ENCODE measurements at places on chromosomes 1 and 21.

GRCh38 chr1:25534410-25534788, 9.0 kb upstream of the LDLRAP1 start:
- no peak for DNase-seq

- no peak for DNase-seq
Observed at GRCh38 chr1:236395230-236395946, 1.3 kb downstream of the EDARADD start.

GRCh38 chr1:114104949-114105348, 48.7 kb downstream of the SYT6 start:
- DNase-seq, result no peak

DNA sequence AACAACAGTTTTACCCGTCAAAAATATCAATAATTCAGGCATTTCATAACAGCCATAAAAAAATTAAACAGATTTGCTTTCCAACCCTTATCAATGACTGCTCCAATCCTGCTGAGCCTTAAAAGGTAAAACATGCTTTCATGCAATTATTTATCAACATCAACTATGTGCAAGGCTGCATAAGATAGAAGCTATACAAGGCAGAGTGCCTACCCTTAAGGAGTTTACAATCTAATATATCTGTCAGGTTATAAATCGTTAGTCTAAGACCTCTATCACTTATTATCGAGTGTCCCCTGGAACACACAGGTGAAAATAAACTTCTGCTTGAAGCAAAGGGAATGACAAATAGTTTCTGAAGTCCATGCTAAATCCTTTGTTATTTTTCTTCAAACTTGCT, 1.8 kb downstream of the ERRFI1 start:
- DNase-seq, result no peak

DNA sequence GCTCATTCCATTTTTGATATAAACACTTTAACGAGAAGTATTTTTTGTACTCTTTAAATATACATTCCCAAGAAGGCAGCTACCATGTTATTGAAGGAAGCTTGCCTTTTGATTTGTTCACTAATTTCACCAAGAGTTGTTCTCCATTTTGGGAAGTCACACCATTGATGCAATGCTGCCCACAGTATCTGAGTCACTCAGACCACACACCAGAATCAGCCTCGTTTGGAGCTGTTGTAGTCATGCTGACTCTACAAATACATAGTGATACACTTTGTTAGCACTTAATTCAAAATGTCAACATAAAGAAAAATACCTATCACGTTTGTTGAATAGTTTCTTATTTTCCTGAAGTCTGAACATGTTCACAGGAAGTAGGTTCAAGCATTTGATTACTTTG, 78.7 kb downstream of the PAPPA2 start:
- no peak for DNase-seq

GRCh38 chr1:201939148-201939547, 7.2 kb downstream of the LMOD1 start:
- DNase-seq, result no peak
